ENCODE measurements at places on chromosomes 12 and 14. TPM values are rescaled to one million over a fixed set of nuclear protein-coding genes. Genes with fewer than 3 reads are reported as not detected.

The GLT8D2 gene
- not detected for total RNA-seq

The PSEN1 gene
- 46.3 TPM for total RNA-seq

DNA sequence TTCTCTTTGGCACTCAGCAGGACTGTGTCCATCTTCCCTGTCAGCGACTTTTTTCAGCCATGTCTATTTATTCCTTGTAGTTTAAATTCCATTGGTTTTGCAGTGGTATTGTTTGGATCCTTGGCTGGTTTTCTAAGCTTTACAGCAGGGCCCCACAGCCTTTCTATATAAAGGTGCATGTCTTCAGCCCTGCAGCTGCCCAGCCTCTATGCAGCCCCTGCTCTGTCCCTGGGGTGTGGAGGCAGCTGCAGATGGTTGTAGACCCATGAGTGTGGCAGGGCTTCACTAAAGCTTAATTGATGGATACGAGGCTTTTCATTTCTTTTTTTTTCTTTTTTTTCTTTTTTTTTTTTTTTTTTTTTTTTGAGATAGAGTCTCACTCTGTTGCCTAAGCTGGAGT lies 29.7 kb downstream of the SFSWAP start:
- no peak for DNase-seq
- peaks cover 12% of the 10 kb centered on the region for H3K4me1 ChIP-seq
- peaks cover 26% of the 10 kb centered on the region for H3K36me3 ChIP-seq
- no peaks in the 10 kb centered on the region for H3K27me3 ChIP-seq

The ABCC9 gene
- total RNA-seq, result not detected

The CLEC12A gene
- not detected for total RNA-seq

The NCOR2 gene
- total RNA-seq, result 86.7 TPM

- H3K27me3 ChIP-seq, result peaks cover 2% of the 10 kb centered on the region
- no peaks in the 10 kb centered on the region for H3K36me3 ChIP-seq
Measured at GRCh38 chr12:15700595-15700994, 88.6 kb downstream of the EPS8 start.

- H3K36me3 ChIP-seq, result no peaks in the 10 kb centered on the region
- H3K4me3 ChIP-seq, result no peak overlapping the region
- no peak overlapping the region for H3K27ac ChIP-seq
- no peak for DNase-seq
- H3K4me1 ChIP-seq, result peaks cover 26% of the 10 kb centered on the region
Measured at GRCh38 chr12:47840571-47840970, 20.9 kb upstream of the HDAC7 start.

The NKX2-1 gene
- total RNA-seq, result not detected

DNA sequence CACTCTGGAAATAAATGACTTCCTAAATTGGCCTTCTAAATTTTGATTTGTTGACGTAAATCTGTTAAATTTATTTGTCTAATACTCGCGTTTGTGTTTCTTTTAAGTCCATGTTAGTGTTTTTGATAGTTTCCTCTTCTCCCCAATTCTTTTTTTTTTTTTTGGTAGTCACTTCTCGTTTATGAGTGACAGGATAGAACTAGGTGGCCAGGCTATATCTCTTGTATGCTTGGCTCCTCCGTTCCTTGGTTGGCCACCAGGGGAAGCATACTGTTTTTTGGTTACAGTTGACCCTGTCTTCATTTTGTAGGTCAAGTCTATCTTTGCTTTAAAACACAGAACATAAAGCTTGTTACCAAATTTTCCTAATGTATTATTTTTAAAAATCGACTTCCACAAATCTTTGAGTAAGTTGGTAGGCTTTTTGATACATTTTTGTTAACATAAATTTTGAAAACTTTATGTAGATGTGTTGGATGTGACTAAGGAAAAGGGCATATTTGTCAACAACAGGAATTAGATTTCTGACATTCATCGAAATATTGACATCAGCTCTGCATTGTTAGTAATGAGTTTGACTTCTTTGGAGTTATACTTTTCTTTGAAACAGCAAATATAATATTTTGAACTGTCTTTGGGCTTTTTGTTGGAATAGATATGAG lies 2.2 kb downstream of the RCOR1 start:
- peak overlapping the region; percentile 79 for H3K4me3 ChIP-seq
- peak overlapping the region; percentile 11 for H3K27ac ChIP-seq
- no peaks in the 10 kb centered on the region for H3K27me3 ChIP-seq
- peaks cover 15% of the 10 kb centered on the region for H3K4me1 ChIP-seq
- DNase-seq, result peak; percentile 43

- H3K4me1 ChIP-seq, result peaks cover 12% of the 10 kb centered on the region
- H3K27ac ChIP-seq, result no peak overlapping the region
- DNase-seq, result no peak
- no peaks in the 10 kb centered on the region for H3K27me3 ChIP-seq
Measured at GRCh38 chr12:57367121-57367520, 63.7 kb downstream of the R3HDM2 start.

The IFNG-AS1 gene
- 0.88 TPM for total RNA-seq

GRCh38 chr12:94103986-94104385 lies 44.4 kb upstream of the PLXNC1 start:
- peaks cover 4% of the 10 kb centered on the region for H3K4me1 ChIP-seq
- H3K4me3 ChIP-seq, result no peak overlapping the region
- no peaks in the 10 kb centered on the region for H3K36me3 ChIP-seq
- no peak overlapping the region for H3K27ac ChIP-seq
- peaks cover 17% of the 10 kb centered on the region for H3K27me3 ChIP-seq

GRCh38 chr14:92457016-92457565 lies 56.5 kb upstream of the RIN3 start:
- DNase-seq, result no peak
- H3K27me3 ChIP-seq, result no peaks in the 10 kb centered on the region
- H3K4me1 ChIP-seq, result peaks cover 24% of the 10 kb centered on the region
- no peak overlapping the region for H3K4me3 ChIP-seq

DNA sequence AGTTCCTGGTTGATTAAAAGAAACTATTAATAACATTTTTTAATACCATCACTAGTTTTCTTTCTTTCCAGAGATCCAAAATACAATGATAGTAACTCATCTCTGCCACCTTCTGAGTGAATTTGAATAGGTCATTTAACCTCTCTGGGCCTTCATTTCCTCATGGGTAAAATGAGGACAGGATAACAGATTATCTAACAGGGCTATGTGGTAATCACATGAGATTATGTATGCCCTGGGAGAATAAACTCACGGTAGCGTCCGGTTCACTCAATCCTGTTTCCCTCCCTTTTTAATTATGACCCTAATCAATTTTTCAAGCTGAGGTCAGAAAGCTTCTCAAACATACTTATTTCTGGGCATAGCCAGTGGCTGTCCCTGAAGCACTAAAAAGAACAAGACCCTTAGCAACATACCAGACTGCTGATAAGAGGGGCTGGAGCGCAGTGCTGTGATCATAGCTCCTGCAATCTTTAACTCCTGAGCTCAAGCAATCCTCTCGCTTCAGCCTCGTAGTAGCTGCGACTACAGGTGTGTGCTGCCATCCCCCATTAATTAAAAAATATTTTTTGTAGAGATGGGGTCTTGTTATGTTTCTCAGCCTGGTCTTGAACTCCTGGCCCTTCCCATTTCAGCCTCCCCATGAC lies 24.2 kb downstream of the ATXN2 start:
- H3K27ac ChIP-seq, result no peak overlapping the region
- DNase-seq, result no peak
- no peaks in the 10 kb centered on the region for H3K27me3 ChIP-seq
- H3K4me3 ChIP-seq, result no peak overlapping the region

The CCDC197 gene
- not detected for total RNA-seq

DNA sequence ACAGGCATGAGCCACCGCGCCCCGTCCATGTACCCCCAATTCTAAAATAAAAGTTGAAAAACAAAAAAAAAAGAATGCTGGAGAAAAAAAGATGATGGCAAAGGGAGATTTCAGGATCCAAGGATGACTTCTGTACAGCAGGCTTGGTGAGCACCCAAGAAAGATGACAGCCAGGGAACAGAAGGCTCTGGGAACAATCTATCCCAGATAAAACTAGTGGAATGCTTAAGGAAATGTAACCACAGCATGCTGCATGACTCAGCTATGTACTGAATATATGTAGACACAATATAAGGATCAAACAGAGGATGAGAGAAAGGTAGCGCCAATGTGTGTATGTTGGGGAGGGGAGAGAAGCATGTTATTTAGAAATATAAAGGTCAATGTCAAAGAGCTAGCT lies 123.7 kb upstream of the TMTC1 start:
- H3K36me3 ChIP-seq, result no peaks in the 10 kb centered on the region
- no peak overlapping the region for H3K4me3 ChIP-seq
- H3K4me1 ChIP-seq, result no peaks in the 10 kb centered on the region
- no peak for DNase-seq
- H3K27ac ChIP-seq, result no peak overlapping the region

DNA sequence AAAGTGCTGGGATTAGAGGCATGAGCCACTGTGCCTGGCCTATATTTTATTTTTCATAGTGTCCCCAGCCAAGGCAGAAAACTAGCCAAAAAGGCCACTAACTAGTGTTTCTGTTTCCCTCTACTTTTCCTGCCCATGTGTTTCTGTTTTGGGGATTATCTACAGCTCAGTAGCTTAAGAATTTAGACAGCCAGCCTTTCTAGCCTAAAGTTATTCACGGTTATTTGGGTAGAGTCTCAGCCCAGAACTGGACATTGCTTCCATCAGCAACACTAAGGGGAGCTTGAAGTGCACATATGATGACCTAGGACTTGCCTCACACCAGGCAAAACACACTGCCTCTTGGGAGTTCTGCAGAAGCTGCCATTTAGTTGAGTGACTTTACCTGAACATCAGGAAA lies 17.9 kb downstream of the PROX2 start:
- H3K4me3 ChIP-seq, result no peak overlapping the region
- H3K4me1 ChIP-seq, result peaks cover 25% of the 10 kb centered on the region
- H3K36me3 ChIP-seq, result no peaks in the 10 kb centered on the region
- no peak for DNase-seq
- no peaks in the 10 kb centered on the region for H3K27me3 ChIP-seq
- H3K27ac ChIP-seq, result no peak overlapping the region

- no peak overlapping the region for H3K4me3 ChIP-seq
- DNase-seq, result no peak
- H3K27ac ChIP-seq, result no peak overlapping the region
Measured at GRCh38 chr14:54695196-54695595, 128.3 kb downstream of the SAMD4A start.

- no peak overlapping the region for H3K4me3 ChIP-seq
- H3K4me1 ChIP-seq, result no peaks in the 10 kb centered on the region
- H3K27me3 ChIP-seq, result peaks cover 1% of the 10 kb centered on the region
- DNase-seq, result no peak
- H3K27ac ChIP-seq, result no peak overlapping the region
Measured at GRCh38 chr12:19095756-19096480, 33.6 kb upstream of the PLEKHA5 start.

DNA sequence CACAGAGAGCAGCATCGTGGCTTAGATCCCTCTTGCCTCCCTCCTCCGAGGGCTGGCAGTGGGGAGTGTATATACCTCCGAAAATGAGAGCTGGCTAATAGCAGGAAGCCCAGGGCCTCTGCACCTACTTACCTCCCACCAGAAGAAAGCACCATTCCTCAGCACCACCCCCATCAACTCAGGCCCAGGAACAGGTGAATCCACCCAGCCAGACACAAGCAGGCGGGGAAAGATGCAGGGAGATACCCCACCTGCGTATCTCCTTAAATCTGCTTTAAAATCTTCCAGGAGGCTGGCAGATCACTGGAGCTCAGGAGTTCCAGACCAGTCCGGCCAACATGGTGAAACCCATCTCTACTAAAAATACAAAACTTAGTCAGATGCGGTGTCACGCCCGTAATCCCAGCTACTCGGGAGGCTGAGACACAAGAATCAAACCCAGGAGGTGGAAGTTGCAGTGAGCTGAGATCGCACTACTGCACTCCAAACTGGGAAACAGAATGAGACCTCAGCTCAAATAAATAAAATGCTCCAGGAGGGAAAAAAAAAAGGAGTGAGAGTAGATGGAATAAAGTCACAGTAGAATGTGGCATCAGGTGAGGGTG lies 93.5 kb downstream of the SINHCAF start:
- H3K4me3 ChIP-seq, result no peak overlapping the region
- peaks cover 3% of the 10 kb centered on the region for H3K4me1 ChIP-seq
- no peak overlapping the region for H3K27ac ChIP-seq

DNA sequence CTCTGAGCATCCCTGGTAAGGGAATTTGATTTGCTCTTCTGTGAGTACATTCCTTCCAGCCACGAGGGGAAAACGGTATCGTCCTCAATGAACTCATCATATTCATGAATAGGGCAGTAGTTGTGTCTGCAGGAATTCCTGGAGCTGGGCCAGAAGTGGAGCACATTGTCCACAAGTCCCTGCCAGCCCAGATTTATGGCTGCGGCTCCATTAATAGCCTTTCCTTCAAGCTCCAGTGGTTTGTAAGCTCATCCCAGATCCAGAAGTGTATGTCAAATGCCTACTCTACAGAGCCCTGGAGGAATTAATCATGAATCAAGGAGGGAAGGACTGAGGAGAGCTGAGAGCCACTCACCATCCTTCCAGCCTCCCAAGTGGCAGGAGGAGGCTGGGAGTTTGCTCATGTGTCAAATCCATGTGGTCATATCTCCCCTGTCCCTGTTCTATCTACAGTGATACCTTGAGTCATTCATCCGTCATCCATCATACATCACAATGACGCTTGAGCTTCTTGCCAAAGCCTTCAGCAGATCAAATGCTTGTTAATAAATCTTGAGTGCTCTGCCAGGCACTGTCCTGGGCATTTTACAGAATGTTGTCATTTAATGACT lies 65.5 kb downstream of the SVOP start:
- no peaks in the 10 kb centered on the region for H3K36me3 ChIP-seq
- peaks cover 4% of the 10 kb centered on the region for H3K4me1 ChIP-seq
- H3K27ac ChIP-seq, result no peak overlapping the region

GRCh38 chr14:100165831-100166440 lies 6.5 kb upstream of the DEGS2 start:
- H3K27ac ChIP-seq, result no peak overlapping the region
- DNase-seq, result no peak
- H3K4me1 ChIP-seq, result peaks cover 5% of the 10 kb centered on the region
- H3K4me3 ChIP-seq, result peak overlapping the region; percentile 86
- peaks cover 2% of the 10 kb centered on the region for H3K27me3 ChIP-seq

GRCh38 chr12:122827258-122827657 lies 8.0 kb upstream of the HIP1R start:
- H3K36me3 ChIP-seq, result no peaks in the 10 kb centered on the region
- no peak overlapping the region for H3K27ac ChIP-seq
- no peaks in the 10 kb centered on the region for H3K27me3 ChIP-seq
- no peak overlapping the region for H3K4me3 ChIP-seq

DNA sequence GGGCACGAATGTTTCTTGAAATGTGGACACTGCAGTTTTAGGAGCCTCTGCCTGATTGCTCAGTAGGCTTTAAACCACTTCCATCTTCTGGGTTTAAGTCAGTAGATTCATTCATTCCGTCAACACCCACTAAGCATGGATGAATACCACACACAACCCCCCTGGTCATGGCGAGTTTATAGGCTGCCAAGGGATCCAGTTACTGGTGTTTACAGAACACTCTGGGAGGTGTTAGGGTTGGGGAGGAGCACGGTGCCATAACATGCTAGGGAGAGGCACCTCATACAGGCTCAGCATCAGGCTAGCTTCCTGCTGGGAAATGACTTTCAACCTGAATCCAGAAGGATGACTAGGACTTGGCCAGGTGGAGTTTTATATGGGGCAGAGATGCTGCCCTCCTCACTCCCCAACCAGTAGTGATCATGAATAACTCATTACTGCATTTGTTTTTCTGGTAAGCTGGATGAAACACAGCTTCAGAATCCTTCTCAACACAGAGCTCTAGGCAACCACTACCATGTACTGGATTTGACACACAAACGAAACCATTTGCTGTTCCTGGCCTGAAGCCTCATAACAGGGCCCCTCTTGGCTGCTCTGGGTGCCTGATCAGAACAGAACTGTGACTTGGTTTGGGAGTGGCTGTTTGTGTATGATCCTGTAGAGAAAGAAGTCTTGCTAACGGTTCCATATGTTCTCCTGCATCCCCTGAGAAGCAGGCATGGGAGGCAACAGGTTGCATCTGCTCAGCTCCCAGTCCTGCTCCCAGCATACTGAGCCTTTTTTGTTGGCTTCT lies 47.9 kb downstream of the FBXW8 start:
- DNase-seq, result no peak
- no peak overlapping the region for H3K27ac ChIP-seq
- peaks cover 17% of the 10 kb centered on the region for H3K4me1 ChIP-seq
- H3K4me3 ChIP-seq, result no peak overlapping the region
